ENCODE measurements at places on chromosomes 5 and 9.
A peak's percentile ranks its signal among the peaks of the same experiment; 100 is the strongest.

DNA sequence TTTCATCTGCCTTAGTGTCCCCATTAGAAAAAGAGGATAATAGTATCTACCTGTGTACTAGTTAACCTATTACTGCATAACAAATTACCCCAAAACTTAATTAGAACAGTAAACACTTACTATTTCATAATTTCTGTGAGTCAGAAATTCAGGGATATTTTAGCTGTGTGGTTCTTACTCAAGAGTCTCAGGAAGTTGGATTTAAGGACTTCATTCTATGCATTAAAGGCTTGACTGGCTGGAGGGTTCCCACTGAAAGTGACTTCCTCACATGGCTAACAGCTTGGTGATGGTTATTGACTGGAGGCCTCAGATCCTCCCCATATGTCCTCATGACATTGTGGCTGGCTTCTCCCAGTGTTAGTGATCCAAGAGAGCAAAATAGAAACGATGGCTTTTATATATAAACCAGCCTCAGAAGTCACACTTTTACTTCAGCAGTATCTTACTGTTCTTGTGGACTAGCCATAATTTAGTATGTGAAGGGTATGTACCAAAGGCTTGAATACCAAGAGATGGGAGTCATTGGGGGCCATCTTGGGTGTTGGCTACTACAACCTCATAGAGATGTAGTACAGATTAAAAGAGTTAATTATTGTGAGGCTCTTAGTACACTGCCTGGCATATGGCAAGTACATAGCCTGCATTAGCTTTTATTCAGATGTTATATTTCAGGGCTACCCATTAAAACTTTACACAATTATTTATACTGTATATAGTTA lies 9.9 kb downstream of the RAD23B start:
- no peak for DNase-seq

GRCh38 chr9:100033877-100034551 lies 64.8 kb downstream of the ERP44 start:
- DNase-seq = no peak

- no peak for DNase-seq
Observed at GRCh38 chr9:34151398-34151797, 24.9 kb upstream of the DCAF12 start.

DNA sequence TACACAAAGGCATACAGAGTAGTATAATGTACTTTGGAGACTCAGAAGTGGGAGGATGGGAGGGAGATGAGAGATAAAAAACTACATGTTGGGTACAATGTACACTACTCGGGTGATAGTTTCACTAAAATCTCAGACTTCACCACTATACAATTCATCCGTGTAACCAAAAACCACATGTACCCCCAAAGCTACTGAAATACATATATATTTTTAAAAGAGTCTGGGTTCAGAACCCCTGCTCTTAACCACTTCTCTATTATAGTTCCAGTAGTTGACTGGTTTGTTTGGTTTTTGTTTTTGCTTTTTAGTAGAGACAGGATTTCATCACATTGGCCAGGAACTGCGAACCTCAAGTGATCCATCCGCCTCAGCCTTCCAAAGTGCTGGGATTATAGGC lies 22.6 kb downstream of the SGTB start:
- DNase-seq = no peak

DNA sequence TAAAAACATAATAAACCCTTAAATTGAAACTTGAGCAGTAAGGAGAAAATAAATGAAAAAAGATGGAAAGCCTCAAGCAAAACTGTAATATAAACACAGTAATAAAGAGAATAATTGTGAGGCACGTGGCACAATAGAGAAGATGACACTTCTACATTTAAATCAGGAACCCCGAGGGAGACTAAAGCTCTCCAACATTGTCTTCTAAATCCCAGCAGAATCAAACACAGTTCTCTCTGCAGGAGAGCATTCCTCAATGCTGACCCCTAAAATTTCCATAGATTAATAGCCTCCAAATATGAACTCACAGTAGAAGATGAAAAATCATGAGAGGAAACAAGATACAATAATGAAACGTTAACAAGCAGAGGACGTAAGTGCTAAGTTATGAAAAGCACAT lies 721.2 kb upstream of the COX7C start:
- no peak for DNase-seq

- DNase-seq = no peak
Observed at GRCh38 chr9:104868303-104868686, 59.7 kb downstream of the ABCA1 start.

GRCh38 chr5:14226149-14226548 lies 83.0 kb downstream of the TRIO start:
- DNase-seq = no peak

GRCh38 chr5:156641686-156642085 lies 208.4 kb upstream of the PPP1R2B start:
- DNase-seq = no peak

GRCh38 chr5:18395126-18396110 lies 761.2 kb downstream of the TAF11L14 start:
- DNase-seq = no peak

- no peak for DNase-seq
Observed at GRCh38 chr5:151721812-151722391, 35.2 kb upstream of the SPARC start.

DNA sequence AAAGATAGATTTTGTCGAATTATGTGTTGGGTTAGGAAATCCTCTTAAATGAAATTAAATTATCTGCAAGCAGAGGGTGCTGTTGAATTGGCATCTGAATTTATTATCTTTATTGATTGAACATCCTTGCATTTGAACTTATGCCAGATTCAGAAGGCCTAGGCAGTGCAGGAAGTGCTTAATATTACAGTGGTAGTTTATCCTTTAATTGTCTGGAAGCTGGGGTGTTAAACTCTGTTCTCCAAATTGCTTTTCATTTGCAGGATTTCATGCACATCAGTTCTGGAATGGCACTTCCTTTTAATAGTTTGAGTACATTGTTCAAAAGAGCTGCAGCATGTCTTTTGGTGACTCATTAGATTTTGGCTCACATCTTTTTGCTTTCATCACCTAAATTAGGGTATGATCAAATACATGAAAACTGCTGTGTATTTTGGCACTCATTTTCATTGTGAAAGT lies 186.3 kb downstream of the KDM4C start:
- DNase-seq = no peak

DNA sequence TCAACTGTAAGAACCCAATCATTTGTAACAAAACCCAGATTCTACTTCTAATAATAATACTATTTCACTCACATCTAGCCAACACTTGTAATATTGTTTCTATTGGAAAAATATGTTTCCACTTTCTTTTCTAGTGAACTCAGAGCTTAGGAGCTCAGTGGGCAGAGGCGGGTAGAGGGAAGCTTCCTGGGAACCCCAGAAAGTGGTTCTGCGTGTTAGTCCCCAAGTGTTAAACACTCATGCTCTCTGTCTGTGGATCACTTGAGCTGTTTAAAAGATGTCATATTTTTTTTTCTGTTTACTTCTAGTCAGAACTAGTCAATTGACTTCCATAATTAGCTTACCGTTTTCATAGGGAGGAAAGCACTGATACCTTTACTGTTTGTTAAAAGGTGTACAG lies 20.6 kb downstream of the SNX18 start:
- no peak for DNase-seq

GRCh38 chr9:19424176-19424779 lies 15.5 kb downstream of the ACER2 start:
- no peak for DNase-seq

DNA sequence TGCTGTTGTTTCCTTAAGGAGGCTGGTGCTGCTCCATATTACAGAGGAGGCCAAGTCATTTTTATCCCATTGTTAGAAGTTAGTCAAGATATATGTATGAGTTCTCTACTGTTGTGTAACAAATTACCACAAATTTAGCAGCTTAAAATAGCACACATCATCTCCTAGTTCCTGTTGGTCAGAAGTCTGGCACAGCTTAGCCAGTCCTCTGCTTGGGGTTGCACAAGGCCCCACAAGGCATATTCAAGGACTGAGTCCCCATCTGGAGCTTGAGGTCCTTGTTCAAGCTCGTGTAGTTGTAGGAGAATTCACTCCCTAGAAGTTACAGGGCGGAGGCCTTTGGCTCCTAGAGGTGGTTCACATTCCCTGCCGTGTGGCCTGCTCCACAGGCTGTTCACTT lies 14.7 kb downstream of the MTAP start:
- no peak for DNase-seq

GRCh38 chr5:78908173-78909061 lies 76.7 kb downstream of the ARSB start:
- DNase-seq = no peak

DNA sequence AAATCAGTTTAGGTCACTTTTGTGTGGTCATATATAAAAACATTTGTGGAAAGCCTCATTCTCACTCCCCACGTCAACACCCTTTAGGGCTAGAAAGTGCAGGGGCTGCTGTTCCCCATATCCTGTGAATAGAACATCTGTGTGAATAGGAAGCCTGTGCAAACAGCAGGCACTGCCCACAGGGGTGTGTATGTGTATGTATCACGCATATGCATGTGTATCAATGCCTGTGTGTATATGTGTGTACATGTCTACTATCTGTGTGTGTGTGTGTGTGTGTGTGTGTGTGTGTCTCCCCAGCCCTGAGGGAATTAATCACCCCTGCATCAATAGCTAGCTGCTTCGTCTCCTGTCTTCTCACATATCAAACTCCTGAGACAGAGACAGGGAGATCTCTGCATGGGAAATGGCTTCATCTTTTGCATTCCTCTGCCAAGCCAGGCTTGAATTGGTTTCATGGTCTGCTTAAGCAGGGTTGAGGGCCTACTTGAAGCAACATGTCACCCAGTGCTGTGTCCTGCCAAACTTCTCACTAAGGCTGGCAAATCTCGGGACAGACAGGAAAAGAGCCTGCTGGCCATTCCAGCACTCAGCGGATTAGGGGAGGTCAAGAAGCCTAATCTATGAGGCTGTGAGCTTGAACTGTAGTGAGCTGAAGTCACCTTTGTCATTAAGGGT lies 265.8 kb downstream of the ADAMTSL1 start:
- DNase-seq = no peak

GRCh38 chr5:38935437-38935836 lies 89.6 kb downstream of the OSMR start:
- DNase-seq = no peak

DNA sequence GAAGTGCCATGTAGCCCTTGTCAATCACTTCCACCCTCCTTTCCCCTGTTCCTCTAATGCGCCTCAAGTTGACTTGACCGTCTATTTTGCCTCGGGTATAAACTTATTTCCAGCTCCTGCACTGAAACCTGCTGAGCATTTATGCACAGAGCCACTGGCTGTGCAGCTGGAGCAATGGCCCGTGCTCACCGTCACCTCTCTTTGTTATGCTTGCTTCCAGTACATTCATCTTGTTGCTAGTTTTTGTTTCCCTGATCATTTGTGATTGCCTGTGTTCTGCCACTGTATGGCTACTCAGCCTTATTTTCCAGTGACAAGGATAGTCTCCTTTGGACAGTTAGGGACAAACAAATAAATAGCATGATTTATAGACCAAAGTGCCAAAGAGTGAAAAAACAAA lies 183.1 kb upstream of the C9orf72 start:
- no peak for DNase-seq

DNA sequence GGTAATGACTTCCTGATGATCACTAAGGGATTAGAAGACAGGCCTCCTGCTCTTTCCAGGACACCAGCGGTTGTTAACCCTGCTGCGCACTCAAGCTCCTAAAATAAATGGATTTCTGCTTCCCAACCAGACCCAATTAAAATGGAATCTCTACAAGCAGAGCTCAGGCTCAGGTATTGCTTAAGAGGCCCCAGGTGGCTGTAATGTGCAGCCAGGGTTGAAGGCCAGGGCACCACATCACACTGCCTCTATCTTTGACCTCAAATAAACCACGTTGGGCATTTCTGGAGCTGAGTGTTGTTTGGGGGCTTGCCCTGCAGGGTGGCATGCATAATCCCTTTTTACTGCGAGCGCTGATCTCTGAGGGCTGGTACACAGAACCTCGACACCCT lies 108.0 kb downstream of the FBXO38 start:
- DNase-seq = no peak

DNA sequence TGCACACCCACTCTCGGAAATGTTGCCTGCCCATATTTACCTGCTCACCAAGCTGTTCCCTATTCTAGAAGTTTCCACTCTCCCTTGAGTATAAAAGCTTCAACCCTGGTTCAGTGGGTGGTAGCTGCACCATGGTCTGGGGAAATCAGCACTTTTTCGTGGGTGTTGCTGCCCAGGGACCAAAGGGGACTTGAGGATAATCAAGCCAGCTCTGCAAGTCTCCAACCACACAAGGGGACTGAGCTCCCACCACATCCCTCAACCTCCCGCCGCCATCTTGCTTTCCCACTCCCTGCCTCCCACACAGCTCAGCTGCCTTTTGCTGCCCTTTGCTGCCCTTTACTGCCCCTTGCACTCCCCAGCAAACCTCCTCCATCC lies 210.0 kb downstream of the AUH start:
- DNase-seq = no peak

GRCh38 chr9:113892861-113893491 lies 16.9 kb downstream of the ZNF618 start:
- no peak for DNase-seq

DNA sequence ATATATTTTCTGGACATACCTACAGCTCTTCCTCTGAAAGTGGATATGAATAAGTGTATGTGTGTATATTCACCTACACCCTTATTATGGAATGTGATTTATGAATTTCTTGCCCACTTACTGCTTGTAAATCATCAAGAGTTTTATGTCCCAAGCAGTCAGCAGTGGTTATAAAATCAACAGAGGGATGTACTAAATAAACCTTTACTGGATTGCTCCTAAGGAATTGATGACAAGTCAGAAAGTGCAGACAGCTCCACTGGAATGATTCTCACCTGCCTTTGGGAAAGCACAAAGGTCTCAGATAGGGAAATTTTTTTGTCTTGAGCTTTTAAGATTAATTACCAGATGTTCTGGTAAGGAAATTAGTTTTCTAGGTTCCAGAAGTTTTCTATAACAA lies 9.3 kb downstream of the TMEM174 start:
- DNase-seq = no peak

DNA sequence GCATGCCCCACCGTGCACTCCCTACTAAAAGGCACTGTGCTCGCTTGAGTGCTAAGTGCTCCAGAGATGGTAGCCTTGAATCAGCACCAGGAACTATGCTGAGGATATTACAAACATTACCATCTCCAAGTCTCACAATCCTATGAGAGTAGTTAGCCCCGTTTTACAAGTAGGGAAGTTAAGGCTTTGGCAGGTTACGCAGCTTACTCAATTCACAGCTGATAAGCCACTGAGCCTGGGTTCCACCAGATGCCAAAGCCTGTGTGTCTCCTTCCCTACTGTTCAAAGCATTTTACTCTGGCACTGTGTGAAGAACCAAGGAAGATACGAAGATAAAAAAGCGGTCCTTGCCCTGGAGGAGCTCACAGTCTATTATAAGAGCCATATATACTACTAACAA lies 216.2 kb downstream of the EBF1 start:
- no peak for DNase-seq

DNA sequence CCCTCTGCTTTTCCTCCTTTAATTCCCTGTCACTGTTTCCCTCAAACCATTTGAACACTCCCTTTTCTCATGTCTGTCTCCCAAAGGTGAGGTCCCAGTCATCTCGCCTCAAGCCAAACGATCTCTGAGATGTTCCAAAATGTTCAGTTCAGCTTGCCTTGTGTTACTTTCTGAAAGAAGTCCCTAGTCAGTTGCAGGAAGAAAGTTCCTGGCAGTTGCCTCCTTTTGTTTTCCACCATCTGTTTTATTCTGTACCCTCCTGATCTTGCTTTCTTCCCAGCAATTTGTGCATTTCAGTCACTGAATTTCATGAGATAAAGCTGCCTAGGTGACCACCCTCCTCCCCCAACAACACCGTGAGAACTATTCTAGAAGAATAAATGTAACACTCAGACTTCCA lies 277.5 kb downstream of the EPB41L4A start:
- DNase-seq = no peak

GRCh38 chr5:155434267-155434666 lies 420.7 kb downstream of the KIF4B start:
- DNase-seq = no peak

GRCh38 chr5:143913008-143913752 lies 101.2 kb downstream of the HMHB1 start:
- DNase-seq = peak; percentile 5

All from T1000 (cell line).